GM13976 (cell line): ENCODE measurements at places on chromosomes 3 and 15.

- DNase-seq, result no peak
Measured at GRCh38 chr3:107806536-107806935, 283.8 kb downstream of the BBX start.

DNA sequence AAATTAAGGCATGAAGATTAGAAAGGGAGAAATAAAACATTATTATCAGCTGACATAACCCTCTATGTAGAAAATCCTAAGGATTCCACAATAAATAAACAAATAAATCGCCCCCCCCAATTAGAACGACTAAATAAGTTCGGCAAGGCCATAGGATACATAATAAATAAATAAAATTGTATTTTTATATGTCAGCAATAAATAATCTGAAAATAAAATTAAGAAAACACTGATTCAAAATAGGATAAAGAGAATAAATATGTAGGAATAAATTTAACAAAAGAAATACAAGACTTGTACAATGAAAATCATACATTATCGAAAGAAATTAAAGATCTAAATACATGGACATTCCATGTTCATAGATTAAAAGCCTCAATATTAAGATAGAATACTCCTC, 5.1 kb downstream of the TTC23 start:
- DNase-seq, result no peak

- no peak for DNase-seq
Measured at GRCh38 chr3:194189243-194189791, 53.4 kb downstream of the HES1 start.

- no peak for DNase-seq
Measured at GRCh38 chr15:45180648-45181436, 6.9 kb downstream of the SHF start.

- DNase-seq, result no peak
Measured at GRCh38 chr15:30675126-30675525, 49.2 kb downstream of the ARHGAP11B start.
